ENCODE measurements at places on chromosomes 5 and 9.

- peak; percentile 31 for DNase-seq
Observed at GRCh38 chr9:32378496-32378895, 5.9 kb upstream of the ACO1 start.

GRCh38 chr5:39164529-39165402 is 54.6 kb downstream of the FYB1 start:
- DNase-seq, result peak; percentile 11

DNA sequence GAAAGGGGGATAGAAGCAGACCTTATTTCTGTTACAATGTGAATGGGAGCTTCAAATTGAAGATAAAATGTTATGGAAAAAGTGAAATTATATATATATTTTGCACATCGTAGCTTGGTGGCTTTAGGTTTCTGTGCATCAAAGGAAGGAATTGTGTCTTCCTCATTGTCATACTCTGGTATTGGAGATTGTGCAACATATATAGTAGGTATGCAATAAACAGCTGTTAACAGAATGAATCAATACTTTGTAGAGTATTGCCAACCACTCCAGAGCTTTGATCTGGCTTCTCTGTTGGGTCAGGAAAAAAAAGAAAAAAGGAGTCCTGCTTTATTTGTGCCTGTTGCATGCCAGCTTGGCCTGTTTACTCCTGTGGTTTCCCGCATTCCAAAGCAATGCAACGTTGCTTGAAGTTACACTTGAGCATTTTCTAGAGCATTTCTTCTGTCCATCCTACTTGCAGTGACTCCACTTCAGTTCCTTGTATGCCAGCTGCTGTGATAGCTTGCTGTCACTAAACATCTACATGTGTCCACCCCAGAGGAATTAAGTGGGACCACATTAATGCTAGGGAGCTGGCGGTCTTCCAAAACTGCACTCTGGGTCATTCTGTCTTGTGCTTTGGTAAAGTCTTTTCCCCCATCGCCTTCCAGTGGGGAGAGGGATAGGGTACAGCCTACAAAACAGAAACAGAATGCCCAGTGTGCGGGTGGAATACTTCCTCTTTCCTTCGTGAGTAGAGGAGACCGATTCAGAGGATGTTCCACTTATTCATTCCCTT is 62.0 kb upstream of the MEF2C start:
- DNase-seq, result no peak

- no peak for DNase-seq
Observed at GRCh38 chr5:88244686-88245085, 24.0 kb downstream of the TMEM161B start.

DNA sequence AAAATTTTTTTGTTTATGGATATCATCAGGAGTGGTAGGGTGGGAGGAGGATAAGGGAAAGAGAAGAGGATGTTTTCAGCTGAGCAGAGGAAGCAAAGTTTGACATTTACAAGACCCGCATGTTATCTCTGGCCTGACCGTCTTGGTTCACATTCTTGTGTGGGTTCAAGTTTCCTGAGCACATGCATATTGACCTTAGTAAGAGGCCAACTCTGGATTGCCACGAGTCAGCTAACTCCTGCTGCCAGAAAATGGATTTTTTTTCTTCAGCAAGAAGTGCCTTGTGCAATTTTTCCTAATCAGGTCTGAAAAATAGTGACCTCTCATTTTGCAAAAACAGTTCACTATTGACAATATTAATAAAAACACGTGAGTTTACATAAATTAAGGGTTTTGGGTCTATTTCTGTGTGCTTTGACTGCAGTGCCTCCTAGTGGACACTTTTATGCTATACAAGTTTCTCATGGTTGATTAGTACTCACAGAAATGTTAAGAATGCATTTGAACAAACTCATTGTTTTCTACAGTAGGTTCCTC is 27.1 kb upstream of the BASP1 start:
- peak; percentile 2 for DNase-seq

- no peak for DNase-seq
Observed at GRCh38 chr9:131937451-131937850, 142.2 kb downstream of the MED27 start.

DNA sequence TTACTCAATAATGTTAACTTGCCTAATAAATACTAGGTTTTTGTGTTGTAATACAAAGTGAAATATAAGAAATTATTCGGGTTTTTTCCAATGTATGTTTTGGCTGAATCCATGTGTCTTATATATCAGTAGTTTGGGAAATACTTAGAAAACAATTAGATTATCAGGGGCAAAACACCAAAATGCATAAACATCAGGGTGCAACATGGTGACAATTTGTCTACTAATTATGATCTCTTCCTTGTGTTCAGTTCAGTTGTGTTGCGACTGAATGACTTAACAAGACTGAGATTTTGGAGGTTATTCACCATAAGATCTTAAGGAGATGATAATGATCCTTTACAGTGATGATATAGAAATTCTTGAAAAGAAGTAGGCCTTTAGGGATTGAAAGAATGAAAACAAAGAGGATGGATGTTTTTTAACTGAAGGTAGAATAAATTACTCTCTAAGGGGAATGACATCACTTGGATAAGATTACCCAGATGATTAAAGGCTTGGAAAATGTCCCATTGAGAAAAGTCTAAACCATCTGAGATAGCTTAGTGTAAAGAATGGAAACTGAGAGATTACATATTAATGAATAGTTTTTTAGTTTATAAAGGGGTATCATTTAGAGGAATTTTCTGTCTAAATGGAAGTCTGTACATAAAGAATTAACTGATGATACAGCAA is 415.8 kb downstream of the SPATA31D1 start:
- DNase-seq, result no peak

DNA sequence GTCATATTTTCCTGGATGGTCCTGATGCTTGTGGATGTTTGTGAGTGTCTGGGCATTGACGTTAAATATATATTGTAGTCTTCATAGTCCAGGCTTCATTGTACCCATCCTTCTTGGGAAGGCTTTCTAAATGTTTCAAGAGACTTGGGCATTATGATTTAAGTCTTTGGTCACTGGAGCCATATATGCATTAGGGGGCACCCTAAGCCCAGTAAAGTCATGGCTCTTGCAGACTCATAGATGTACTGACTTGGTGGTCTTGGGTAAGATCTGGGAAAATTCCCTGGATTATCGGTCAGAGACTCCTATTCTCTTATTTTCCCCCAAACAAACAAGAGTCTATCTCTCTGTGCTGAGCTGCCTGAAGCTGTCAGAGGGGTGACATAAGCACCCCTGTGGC is 271.1 kb downstream of the TRIM36 start:
- no peak for DNase-seq

DNA sequence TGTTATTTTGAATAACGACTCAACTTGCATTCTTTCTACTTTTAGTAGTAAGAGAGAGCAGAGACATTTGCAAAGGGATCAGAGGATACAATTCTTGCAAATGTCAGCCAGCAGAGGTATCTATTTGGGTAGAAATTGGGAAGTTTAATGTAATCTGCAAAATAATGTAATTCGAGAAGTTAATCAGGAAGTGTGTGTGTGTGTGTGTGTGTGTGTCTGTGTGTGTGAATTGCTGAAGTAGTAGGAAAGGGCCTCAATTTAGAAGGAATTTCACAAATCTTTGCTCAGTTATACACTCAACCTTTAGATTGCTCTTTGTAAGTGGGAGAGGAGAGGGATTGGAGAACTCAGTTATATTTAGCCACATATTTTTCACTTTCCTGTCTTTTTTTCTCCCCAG is 11.0 kb upstream of the IFNA1 start:
- no peak for DNase-seq

Measured in GF-D8 (cell line).